ENCODE measurements at places on chromosomes 4 and X.

DNA sequence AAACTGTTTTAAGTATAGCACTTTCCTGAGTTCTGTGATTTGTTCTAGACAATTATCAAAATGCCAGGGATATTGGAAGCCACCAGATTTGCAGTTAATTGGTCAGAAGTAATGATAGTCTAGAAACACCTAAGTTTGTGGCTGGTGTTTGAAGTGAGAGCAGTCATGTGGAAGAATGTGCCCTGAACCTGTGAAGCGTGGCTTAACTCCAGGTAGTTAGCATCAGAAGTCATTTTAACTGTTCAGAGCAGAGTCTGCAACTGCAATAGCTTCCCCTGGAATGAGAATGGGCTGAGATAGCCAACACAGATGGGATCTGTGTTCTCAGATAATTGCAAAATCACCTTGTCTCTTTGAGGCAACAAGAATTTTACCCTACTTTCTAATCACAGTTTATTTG is 255.1 kb upstream of the GK2 start:
- no peaks in the 10 kb centered on the region for H3K27me3 ChIP-seq
- H3K4me1 ChIP-seq, result no peaks in the 10 kb centered on the region
- H3K36me3 ChIP-seq, result no peaks in the 10 kb centered on the region

DNA sequence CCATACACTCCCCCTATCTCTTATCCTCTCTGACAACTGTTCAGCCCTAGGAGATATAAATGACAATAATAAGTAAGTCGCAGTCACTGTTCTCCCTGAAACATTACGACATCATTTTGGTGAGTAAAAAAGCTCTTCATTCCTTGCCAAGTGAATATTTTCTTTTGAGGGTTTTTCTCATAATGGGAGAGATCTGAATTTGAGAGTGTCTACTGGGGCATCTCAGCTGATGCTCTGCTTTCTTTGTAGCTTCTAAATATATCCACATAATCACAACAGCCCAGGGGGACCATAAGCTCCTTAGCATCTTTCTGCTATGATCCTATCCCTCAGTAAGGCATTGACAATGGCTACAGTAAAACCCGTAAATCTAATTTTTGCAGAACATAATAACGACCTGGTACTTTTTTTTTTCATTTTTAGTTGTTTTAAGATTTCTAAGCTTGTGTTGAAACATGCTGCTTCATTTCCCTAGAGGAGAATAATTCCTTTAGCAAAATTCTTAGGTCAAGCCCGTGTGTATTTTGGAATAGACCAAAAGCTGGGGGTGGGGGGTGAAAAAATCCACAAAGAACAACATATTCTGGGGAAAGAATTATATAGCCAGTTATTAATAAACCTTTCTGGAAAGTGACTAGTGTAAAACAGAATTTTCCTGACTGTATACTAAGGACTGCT is 78.1 kb upstream of the GPM6B start:
- no peaks in the 10 kb centered on the region for H3K36me3 ChIP-seq
- no peak for DNase-seq
- H3K27ac ChIP-seq, result no peak overlapping the region
- H3K4me1 ChIP-seq, result no peaks in the 10 kb centered on the region
- no peak overlapping the region for H3K4me3 ChIP-seq
- H3K27me3 ChIP-seq, result no peaks in the 10 kb centered on the region

GRCh38 chr4:8005814-8006215 is 66.2 kb upstream of the AFAP1 start:
- H3K4me1 ChIP-seq, result no peaks in the 10 kb centered on the region
- H3K27ac ChIP-seq, result no peak overlapping the region
- no peaks in the 10 kb centered on the region for H3K27me3 ChIP-seq
- no peak for DNase-seq
- no peak overlapping the region for H3K4me3 ChIP-seq
- H3K36me3 ChIP-seq, result no peaks in the 10 kb centered on the region

DNA sequence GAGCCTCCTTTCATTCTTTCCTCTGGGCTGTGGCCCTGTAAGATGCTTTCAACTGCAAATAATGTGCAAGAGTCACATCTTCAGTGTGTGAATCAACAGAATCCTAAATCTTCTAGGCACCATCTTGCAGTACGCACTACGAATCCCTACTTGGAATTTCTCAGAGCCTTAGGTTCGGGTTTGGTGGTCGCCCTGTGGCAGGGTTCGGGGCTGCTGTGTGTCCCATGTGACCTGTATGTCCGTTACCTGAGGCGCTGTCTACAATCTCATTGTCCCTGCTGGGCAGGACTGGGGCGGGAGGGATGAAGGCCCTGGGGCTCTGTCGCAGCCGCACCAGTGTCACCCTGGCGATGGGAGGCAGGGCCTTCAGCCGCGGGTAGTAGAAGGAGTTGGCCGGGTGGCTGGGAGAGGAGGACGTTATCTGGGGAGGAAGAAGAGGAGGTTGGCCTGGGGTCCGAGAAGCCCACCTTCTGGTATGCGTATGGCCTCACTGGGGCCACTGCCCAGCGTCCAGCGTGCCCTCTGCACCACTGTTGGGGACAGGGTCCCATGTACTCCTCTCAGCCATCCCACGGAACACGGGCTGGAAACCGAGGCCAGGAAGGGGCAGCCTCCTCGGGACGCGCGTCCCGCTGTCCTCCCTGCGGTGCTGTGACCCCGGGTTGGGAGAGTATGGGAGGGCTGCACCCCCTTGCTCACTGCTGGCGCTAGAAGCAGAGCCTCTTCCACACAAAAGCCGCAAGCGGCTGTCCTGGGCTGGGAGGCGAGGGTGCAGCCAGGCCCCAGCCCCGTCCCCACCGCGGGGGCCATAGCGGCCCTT is 2.0 kb downstream of the SPON2 start:
- DNase-seq, result no peak
- peaks cover 28% of the 10 kb centered on the region for H3K4me1 ChIP-seq
- H3K27ac ChIP-seq, result peak overlapping the region; percentile 51
- H3K27me3 ChIP-seq, result peaks cover 24% of the 10 kb centered on the region
- H3K36me3 ChIP-seq, result no peaks in the 10 kb centered on the region

GRCh38 chr4:105191621-105192210 is 45.0 kb downstream of the TET2 start:
- H3K4me1 ChIP-seq, result peaks cover 21% of the 10 kb centered on the region
- no peak overlapping the region for H3K27ac ChIP-seq
- H3K27me3 ChIP-seq, result no peaks in the 10 kb centered on the region
- DNase-seq, result no peak
- H3K36me3 ChIP-seq, result peaks cover 43% of the 10 kb centered on the region
- no peak overlapping the region for H3K4me3 ChIP-seq

- H3K36me3 ChIP-seq, result no peaks in the 10 kb centered on the region
- no peak overlapping the region for H3K27ac ChIP-seq
- H3K4me1 ChIP-seq, result no peaks in the 10 kb centered on the region
- no peak for DNase-seq
Measured at GRCh38 chr4:80948141-80948540, 82.4 kb upstream of the BMP3 start.

GRCh38 chr4:183600189-183600685 is 58.7 kb downstream of the RWDD4 start:
- H3K36me3 ChIP-seq, result no peaks in the 10 kb centered on the region
- no peak overlapping the region for H3K27ac ChIP-seq
- no peak overlapping the region for H3K4me3 ChIP-seq
- no peaks in the 10 kb centered on the region for H3K4me1 ChIP-seq
- DNase-seq, result no peak

- H3K27me3 ChIP-seq, result no peaks in the 10 kb centered on the region
- no peak for DNase-seq
- H3K27ac ChIP-seq, result no peak overlapping the region
- no peaks in the 10 kb centered on the region for H3K4me1 ChIP-seq
- H3K4me3 ChIP-seq, result no peak overlapping the region
Measured at GRCh38 chr4:8319731-8320385, 50.3 kb downstream of the HTRA3 start.

DNA sequence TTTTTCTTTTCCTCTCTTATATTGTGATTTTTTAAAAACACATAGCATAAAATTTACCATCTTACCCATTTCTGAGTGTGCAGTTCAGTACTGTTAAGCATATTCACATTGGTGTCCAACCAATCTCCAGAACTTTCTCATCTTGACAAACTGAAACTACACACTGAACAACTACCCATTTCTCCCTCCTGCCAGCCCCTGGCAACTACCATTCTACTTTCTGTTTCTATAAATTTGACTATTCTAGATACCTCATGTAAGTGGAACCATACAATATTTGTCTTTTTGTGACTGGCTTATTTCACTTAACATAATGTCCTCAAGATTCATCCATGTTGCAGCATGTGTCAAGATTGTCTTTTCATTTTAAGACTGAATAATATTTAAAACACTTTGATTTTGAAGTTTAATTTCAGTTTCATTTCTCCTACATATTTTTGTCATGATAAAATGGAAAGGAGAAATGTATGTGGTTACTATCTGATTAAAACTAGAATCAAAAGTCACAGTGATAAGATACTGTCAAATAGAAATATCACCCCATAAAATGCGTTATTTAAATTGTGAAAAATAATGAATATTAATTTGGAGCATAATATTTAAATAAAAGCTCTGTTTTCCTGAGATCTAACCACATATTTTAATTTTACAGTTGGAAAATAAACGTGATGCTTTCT is 122.8 kb downstream of the DIPK2B start:
- peak; percentile 22 for DNase-seq
- peaks cover 38% of the 10 kb centered on the region for H3K4me1 ChIP-seq
- H3K27me3 ChIP-seq, result no peaks in the 10 kb centered on the region

- peaks cover 78% of the 10 kb centered on the region for H3K4me1 ChIP-seq
- peak overlapping the region; percentile 40 for H3K4me3 ChIP-seq
Measured at GRCh38 chr4:184448141-184448540, 26.2 kb downstream of the IRF2 start.

DNA sequence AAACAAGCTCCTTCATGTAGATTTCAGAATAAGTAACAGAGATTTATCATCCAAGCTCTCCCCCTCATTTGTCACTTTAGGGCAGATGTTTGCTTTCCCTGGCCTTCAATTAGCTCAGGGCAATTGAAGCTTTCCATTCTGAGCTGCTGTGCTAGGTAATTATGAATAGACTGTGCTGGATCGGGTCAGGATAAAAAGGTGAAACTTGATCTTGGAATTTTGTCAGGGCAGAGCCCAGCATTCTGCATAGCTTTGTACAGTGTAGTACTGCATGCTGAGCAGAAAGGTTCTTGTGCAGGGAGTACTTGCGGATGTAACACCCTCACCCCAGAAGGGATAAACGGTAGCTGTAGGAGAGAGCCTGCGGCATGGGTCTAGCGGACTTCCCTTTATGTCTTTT is 64.0 kb upstream of the CLDN34 start:
- H3K4me1 ChIP-seq, result no peaks in the 10 kb centered on the region
- peaks cover 3% of the 10 kb centered on the region for H3K27me3 ChIP-seq
- no peak for DNase-seq
- H3K36me3 ChIP-seq, result no peaks in the 10 kb centered on the region

DNA sequence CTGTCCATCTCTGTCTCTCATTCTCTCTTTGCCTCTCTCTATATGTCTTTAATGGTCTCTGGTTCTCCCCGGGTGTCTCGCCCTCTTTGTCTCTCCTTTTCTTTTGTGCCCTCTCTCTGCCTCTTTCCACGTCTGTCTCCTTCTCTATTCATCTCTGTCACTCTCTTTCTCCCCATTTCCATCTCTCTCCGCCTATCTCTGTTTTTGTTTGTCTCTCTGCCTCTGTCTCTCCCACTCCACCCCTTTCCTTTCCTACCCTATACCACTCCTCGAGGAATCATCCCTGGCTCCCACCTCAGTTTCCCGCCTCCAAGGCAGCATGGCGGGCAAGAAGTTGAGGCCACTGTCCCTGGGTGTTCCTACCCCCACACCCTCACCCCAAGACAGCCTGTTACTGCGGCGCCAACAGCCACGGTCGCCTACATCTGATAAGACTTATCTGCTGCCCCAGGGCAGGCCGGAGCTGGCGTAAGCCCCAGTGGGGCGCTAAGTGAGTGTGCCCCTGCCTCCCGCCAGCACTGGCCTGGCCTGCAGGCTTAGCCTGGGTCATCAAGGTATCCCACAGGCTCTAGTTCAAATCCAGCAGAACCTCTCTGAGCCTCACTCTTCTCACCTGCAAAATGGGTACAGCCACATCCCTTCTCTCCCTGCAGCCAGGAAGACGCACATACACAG is 713 bp upstream of the GATA1 start:
- no peaks in the 10 kb centered on the region for H3K36me3 ChIP-seq
- peak overlapping the region; percentile 25 for H3K27ac ChIP-seq
- H3K27me3 ChIP-seq, result peaks cover 7% of the 10 kb centered on the region
- DNase-seq, result no peak
